Anterior cingulate cortex (tissue), 58 donors: ENCODE measurements at places on chromosomes 2 and 18.

DNA sequence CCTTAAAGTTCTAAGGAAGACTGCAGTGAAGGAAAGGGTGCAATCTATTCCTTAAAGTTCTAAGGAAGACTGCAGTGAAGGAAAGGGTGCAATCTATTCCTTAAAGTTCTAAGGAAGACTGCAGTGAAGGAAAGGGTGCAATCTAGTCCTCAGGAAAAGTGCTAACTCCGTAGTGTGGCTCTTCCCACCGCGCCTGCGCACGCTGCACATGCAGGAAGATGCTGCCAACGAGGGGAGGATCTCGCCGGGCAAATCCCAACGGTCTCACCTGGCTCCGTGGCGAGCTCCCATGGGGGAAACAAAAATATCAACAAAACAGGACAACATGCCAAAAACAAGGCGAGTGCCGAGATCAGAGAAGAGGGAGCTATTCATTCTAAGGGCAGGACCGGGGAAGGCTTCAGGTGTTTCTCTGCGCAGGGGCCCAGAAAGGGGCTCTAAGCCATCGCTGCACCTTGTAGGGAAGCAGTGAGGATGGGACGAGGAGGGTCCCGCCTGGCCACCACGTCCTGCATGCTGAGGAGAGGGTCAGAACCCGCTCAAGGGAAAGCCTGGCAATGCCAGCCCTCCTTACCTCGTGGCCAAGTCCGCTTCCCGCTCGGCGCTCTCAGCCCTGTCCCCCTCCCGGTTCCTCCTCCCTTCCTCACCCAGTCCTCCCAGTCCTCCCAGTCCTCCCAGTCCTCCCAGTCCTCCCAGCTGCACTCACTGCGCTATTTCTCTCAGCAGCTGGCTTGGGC, 24.5 kb downstream of the TIMM21 start:
- DNase-seq: no peak

GRCh38 chr2:96977631-96978195, 8.7 kb downstream of the FAM178B start:
- DNase-seq: peak; percentile 52

GRCh38 chr2:49129034-49129433, 25.3 kb downstream of the FSHR start:
- no peak for DNase-seq

GRCh38 chr2:85888020-85888683, 638 bp downstream of the ST3GAL5 start:
- DNase-seq: peak; percentile 54
